Motor neuron (in vitro differentiated cells): ENCODE measurements at places on chromosomes 1 and 21.

DNA sequence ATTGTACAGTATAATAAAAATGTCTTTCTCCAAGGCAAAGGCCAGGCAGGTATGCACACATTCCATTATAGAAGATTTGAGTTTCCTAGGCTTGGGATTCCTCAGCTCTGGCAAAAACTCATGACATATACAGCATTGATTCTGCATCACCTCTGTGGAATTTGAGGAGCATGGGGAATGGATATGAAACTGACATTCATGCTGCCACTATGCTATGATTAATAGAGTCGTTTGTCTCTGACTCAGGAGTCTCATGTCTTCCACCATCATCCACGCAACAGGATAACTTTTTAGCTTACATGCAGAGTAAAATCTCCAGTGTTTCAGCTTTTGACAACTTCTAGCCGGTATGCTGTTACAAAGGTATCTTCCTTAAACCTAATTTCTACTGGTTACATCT, 49.8 kb upstream of the ADORA3 start:
- no peak for ATAC-seq

DNA sequence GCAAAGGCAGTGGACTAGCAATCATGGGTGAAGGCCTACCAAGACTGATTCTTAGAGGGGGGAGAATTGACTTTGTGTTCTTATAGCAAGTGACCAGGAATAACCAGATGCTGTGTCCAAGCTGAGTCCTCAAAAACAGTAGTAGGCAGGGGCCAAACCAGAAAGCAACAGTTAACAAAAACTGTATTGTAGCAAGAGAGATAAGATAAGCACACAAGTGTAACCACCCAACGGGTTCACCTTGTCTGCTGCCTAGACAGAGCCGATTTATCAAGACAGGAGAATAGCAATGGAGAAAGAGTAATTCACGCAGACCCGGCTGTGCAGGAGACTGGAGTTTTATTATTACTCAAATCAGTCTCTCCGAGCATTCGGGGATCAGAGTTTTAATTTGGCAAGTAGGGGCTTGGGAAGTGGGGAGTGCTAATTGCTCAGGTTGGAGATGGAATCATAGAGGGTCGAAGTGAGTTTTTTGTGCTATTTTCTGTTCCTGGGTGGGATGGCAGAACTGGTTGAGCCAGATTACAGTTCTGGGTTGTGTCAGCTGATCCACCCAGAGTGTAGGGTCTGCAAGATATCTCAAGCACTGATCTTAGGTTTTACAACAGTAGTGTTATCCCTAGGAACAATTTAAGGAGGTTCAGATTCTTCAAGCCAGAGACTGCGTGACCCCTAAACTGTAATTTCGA, 8.3 kb upstream of the CSRP1 start:
- ATAC-seq, result no peak

DNA sequence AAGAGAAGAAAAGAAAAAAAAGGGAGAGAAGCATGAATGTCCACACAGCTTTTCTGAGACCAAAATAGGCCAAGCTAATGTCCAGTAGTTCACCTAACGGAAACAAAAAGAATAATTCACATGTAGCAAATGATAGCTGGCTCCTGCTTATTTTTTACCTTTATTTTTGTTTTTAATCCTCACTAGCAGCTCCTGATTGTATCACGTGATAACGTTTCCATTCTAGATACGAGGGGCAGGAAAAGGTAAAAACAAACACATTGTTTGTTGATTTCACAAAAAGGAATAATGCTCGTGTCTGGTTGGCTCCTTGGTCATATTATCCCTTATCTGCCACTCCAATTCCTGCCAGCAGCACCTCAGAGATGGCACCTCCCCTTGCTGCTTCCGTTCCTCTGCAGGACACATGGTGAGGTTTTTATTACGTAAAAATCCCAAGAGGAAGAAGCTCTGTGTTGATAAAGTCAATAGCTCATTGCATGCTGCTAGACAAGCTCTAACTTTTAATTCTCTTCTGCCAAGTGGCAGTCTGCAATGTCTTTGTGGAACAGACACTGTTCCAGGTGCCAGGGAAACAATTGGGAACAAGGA, 201.7 kb downstream of the CRB1 start:
- ATAC-seq, result no peak

GRCh38 chr1:64061430-64062104, 141.9 kb upstream of the UBE2U start:
- ATAC-seq, result no peak

DNA sequence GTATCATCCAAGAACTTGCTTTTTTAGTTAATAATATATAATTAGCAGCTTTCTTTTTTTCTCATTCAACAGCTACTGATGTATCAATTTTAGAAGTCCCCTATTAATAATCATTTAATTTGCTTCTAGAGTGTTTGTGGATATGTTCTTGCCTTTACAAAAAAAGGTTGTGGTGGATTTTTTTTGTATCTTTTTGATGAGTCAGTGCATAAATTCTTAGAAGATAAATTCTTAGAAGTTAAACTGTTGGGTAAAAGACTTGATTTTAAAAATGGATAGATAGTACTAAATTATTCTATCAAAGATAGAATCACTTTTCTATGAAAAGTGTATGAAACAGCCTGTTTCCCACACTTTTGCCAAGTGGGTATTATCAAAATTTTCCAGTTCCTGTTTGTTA, 11.9 kb downstream of the FGGY start:
- ATAC-seq, result no peak

GRCh38 chr1:55670331-55671082, 455.3 kb upstream of the USP24 start:
- no peak for ATAC-seq

DNA sequence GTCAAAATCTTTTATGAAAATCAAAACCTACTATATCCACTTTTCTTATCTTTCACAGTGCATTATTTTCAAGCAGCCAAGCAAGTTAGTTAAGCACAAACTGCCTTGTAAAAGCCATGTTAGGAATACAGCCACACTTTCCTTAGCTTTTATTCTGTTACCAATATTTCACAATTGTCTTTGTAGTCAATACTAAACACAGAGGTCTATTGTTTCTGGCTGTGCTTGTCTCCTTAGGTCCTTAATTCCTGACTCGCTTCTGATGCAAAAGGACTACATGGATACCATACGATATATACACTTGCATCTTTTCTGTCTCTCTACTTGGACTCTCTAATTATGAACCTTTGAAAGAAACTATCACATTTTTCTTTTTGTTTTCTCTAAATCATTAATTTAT, 331.8 kb downstream of the NEGR1 start:
- no peak for ATAC-seq
